M059J (cell line): ENCODE measurements at places on chromosomes 12 and 14.

DNA sequence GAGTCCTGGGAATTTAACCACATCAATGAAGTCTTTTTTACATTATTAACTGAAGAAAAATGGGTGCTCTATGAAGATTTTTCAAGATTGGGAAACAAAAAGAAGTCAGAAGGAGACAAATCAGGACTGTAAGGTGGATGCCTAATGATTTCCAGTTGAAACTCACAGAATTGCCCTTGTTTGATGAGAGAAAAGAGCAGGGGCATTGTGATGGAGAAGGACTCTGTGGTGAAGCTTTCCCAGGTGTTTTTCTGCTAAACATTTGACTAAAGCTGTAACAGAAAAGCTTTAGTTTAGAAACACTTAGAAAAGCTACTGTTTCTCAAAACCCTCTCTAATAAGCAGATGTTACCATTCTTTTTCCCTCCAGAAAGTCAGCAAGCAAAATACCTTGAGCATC lies 5.8 kb downstream of the IRAK4 start:
- DNase-seq = no peak

DNA sequence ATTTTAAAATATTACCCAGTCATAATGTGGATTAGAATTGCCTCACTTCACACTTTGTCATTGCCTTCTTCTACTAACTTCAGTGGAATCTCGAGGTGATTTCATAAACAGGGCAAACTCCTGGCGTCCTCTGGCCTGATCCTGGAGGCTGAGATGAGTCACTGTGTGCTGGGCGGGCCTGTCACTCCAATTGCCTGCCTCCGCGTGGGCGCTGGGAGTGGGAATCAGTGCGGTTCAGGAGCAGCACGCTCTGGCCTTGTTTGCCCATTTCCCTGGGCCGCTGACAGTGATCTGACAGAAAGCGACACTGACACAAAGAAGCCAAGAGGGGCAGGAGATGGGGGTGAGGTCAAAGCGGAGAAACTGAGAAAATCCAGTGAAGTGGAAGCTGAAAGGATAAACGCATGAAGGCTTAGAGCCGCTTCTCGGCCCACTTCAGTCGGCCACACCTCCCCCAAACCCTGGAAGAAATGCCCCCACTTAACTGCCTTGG lies 29.7 kb downstream of the LGR5 start:
- peak; percentile 45 for DNase-seq

- no peak for DNase-seq
Measured at GRCh38 chr12:107914460-107914977, 140.0 kb downstream of the ASCL4 start.

DNA sequence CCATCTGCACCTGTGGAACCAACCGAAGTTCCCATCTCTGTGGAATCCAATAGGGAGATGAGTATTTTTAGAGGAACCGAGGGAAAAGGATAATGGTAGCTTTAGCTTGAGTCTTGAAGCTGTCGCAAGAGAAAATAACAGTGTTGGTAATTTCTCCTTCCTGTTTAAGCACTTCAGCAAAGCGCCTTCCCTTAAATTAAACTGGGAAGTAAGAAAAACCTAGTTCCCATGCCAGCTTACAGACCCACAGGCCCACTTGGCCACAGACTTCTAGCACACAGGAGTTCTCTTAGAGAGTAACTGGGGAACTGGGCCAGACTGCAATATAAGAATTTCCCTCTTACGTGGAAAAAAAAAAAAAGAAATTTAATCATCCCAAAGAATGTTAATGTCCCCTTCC lies 223.8 kb downstream of the EFCAB11 start:
- DNase-seq = no peak

- DNase-seq = peak; percentile 21
Measured at GRCh38 chr12:6539707-6540134, 5.4 kb downstream of the GAPDH start.
